ENCODE measurements at places on chromosomes 12 and 14.

- DNase-seq, result no peak
These were observed 9.4 kb downstream of the MCRS1 start for GRCh38 chr12:49558526-49558925.

DNA sequence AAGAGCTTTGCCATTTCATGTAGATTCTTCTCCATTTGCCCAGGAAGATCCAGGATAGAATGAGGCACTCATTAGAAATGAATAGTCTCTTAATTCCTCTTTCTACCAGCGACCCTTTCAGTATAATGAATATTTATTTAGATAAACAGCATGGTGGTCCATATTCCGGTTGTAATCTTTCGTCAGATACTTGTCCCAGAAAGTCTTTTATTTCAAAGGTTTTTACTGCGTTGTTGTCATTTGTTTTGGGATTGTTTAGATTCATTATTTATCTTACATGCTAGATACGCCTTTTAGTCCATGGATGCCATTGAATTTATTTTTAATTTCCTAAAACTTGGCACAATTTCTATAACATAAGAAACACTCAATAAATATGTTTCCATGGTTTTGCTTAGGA is 139.7 kb upstream of the FLRT2 start:
- no peak for DNase-seq

GRCh38 chr12:100138803-100139098 is 3.9 kb downstream of the BLTP3B start:
- DNase-seq, result no peak

DNA sequence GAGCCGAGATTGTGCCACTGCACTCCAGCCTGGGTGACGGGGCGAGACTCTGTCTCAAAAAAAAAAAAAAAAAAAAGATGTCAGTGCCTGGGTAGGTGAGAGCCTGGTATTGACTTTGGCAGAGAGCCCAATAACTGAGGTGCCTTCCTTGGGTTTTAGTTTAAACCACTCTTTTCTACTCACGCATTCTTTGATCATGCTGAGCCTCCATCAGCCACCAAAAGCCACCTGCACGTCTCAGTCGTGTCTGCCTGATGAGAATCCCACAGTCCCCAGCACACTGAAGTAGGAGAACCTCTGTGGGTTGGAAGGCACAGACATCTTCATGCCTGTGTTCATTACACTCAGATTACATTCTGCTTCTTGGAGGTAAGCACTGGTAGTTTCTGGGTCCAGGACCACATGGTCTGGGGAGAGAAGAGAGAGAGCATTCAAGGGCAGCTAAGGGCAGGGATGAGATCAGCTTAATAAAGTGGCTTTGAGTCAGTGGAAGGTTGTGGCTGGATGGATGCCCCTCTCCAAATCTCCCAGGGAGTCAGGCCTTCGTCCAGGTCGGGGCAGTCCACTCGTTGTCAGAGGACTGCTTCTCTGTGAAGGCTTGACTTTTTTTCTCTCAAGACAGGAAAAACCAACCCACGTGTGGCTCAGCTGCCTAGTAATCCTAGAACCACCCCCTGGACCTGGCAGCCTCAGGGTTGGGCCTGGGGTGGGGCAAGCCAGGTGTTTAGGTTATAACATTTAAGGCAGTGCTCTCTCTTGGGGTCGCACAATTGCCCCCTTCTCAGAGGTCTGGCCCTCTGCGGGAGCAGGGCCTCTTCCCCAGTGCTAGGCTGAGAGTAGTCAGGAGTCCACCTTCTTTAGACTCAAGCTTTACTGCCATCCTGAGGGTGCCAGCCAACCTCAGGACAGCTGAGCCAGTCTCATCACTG is 32.6 kb upstream of the MAX start:
- DNase-seq, result no peak

All from Ammon's horn (tissue), 1 donor.